Right hindlimb (tissue), 1 donor: ENCODE measurements at places on chromosomes 13 and 19.

DNA sequence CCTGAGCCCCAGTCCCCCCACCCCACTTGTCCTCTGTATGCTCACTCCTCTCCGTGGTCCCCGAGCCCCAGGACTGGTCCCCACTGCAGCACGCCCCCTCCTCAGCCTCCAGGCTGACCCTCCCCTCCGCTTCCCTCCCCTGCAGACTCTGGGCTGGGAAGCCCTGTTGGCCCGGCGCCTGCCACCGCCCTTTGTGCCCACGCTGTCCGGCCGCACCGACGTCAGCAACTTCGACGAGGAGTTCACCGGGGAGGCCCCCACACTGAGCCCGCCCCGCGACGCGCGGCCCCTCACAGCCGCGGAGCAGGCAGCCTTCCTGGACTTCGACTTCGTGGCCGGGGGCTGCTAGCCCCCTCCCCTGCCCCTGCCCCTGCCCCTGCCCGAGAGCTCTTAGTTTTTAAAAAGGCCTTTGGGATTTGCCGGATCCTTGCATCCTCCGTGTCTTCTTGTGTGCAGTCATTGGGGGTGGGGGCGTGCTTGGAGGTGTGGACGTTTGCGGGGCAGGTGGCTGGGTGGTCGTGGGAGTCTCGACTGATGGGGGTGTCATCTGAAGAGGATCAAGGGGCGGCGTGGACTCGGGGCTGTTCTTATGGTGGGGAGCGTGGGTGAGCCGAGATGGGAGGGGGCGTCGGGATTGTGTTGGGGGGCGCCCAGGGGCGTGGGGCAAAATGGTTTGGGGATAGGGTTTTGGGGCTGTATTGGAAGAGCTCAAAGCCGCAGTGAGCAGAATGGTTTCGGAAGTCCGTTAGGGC is 3.5 kb downstream of the PTGER1 start:
- DNase-seq, result no peak

DNA sequence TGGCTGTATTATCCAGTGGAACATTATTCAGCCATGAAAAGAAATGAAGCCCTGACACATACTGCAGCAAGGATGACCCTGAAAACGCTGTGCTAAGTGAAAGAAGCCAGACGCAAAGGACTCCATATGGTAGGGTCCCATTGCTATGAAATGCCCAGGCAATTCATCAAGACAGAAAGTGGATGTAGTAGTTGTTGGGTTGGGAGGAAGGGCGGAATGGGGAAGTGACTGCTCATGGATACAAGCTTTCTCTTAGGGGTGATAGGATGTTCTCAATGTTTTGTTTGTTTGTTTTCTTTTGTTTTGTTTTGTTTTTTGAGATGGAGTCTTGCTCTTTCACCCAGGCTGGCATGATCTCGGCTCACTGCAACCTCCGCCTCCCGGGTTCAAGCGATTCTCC is 11.1 kb upstream of the CEACAM16 start:
- no peak for DNase-seq

- DNase-seq, result no peak
Measured at GRCh38 chr13:26839682-26840081, 79.1 kb upstream of the GPR12 start.

- no peak for DNase-seq
Measured at GRCh38 chr19:50022823-50023222, 2.3 kb downstream of the VRK3 start.
